ENCODE measurements at places on chromosomes 13 and 19.

- no peak for DNase-seq
Measured at GRCh38 chr13:64099994-64100393, 2684.3 kb upstream of the PCDH20 start.

DNA sequence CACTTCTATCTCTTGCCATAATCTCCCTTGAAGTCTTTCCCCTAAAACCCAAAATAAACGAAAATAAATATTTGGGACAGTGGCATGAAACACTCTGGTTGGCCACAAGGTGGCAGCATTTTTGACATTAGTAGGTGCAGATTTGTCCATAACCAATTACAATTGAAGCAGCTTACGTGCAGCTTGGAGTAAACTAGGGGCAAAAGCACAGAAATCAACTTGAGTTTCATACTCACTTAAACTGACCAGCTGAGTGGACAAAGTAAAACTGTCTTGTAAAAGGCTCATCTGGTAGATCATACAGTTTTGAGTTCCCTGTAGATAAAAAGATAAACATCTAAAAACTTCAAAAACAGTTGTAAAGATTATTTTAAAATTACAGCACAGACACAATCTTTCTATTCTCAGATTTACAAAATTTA, 18.8 kb downstream of the PDCD5 start:
- peak; percentile 54 for DNase-seq

GRCh38 chr19:18098891-18099622, 1.5 kb downstream of the MAST3 start:
- no peak for DNase-seq

GRCh38 chr13:46894568-46894967, 2.3 kb downstream of the HTR2A start:
- no peak for DNase-seq

DNA sequence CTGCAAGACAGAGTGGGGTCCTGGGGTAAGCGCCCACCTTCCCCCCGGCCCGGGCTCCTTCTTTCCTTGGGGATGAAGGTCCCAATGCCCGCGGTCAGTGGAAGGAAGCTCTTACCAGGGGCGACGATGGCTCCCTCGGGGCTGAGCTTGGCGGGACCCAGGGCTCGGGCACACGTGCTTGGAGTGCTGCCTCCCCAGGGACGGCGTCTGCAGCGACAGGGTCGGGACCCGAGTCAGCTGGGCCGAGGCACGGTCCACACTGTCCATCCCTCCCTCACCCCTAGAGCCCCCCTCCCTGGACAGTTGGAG, 3.5 kb downstream of the JSRP1 start:
- DNase-seq = no peak

DNA sequence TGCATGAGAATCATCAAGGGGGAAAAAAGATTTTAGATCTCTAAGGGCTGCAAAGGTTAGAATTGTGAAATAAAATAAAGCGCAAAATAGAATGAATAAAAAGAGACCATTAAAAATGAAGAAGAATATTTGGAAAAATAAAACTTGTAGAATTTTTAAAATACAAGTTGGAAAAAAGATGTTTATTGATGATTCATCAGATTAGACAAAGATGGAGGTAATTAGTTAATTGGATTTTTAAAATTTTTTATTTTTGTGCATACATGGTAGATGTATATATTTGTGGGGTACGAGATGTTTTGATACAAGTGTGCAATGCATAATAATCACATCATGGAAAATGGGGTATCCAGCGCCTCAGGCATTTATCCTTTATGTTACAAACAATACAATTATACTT, 143.3 kb downstream of the MAB21L1 start:
- no peak for DNase-seq

- peak; percentile 94 for DNase-seq
Measured at GRCh38 chr19:4909897-4910593, 744 bp downstream of the UHRF1 start.

DNA sequence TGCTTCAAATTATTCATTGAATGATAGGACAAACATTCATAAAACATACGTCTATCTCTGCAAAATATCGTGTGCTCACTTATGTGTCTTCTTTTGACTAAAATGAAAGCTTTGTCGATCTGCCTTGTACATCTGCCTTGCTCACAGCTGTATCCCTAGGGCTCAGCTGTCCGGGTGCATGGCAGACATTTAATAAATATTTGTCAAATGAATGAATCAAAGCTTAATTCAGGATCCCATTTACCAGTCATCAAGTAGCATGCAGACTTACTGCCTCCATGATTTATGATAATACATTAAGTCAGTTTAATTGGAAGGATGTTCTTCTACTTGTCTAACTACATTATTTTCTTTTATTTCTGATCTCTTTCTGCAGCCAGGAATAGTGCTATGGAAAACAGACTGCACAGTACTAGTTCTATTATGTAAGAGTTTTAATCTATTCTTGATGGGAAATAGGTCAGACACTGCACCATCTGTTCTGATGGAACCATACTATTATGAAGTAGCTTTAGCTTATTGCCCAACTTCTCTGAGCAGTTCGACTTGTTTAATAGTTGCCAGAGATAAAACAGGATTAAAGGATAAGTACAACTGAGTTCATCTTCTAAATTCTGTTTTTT, 13.2 kb downstream of the SLC46A3 start:
- no peak for DNase-seq

DNA sequence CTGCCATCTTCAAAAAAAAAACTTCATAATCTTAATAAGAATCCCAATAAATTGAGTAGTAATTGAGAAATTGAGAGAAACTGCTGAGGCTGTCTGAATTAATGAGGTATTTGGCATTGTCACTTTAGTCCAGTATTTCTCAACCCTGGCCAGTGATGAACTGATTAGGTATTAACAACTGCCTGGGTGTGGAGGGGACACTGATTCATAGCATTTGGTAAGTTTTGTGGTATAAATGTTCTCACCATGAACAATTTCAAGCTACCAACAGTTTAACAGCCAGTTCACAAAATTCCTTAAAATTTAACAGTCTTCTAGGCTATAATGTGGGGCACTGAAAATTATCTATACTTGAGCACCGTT, 18.3 kb downstream of the GPC6 start:
- no peak for DNase-seq

GRCh38 chr13:106382534-106382933, 152.9 kb downstream of the EFNB2 start:
- no peak for DNase-seq

GRCh38 chr13:38530492-38530891, 156.4 kb upstream of the FREM2 start:
- DNase-seq = no peak

DNA sequence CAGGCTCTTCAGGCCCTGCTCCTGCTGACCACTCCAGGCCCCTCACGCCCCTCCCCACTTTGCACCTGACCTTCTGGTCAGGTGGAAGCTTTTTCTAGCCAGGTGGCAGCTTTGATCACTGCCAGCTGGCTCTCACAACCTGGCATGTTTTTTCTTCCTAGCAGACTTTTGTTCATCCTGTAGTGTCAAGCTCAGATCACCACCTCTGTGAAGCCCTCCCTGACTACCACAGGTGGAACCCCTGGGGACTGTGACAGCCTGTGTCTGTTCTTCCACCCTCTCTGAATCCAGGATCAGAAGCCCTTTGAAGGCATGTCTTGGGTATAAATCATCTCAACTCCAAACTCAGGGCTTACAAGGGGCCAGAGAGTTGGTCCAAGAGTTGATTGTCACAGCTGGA, 10.3 kb upstream of the CNFN start:
- no peak for DNase-seq

- DNase-seq = no peak
Measured at GRCh38 chr19:56595548-56595899, 422 bp downstream of the ZNF71 start.

DNA sequence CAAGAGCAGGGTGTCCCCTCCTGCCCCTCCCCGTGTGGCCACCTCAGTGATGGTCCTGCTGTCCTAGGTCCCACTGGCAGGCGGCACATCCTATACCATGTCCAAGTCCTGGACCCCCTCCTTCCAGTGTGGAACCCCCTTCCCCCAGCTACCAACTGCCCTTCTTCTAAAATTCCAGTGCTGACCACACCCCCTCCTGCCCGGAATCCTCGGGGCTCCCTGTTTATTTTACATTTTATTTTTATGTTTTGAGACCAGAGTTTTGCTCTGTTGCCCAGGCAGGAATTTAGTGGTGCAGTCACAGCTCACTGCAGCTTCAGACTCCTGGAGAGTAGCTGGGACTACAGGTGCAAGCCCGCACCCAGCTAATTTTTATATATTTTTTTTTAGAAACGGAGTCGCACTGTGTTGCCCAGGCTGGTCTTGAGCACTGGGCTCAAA, 945 bp upstream of the CPAMD8 start:
- DNase-seq = no peak

- peak; percentile 44 for DNase-seq
Measured at GRCh38 chr19:7636691-7637373, at the start of gene STXBP2. TSS of gene STXBP2 (plus strand) at chr19:7637110. CDS start at chr19:7637150, 40 bp downstream.

DNA sequence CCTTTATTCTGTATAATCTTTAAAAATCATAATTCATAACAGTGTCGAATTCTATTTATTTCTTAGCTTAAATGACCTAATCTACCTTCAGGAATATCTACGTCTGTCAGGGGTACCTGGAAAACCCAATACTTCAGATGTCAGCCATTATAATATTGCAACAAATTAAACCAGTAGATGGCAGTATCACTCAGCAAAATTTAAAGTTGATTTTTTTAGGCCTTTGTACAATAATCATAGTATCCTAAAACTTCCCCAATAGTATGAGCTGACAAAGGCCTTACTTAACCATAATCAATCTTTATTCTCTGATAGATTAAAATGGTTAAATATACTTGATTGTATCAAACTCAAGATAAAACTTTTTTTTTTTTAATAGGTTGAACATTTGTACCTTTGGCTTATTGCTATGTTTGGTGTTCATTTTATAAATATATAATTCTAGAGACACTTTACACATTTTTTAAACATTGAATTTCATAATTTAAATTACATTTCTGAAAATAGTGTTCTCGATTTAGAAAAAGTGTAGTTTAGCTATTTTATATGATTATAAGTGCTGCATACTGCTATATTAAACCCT, 830.2 kb upstream of the SPRY2 start:
- DNase-seq = no peak

DNA sequence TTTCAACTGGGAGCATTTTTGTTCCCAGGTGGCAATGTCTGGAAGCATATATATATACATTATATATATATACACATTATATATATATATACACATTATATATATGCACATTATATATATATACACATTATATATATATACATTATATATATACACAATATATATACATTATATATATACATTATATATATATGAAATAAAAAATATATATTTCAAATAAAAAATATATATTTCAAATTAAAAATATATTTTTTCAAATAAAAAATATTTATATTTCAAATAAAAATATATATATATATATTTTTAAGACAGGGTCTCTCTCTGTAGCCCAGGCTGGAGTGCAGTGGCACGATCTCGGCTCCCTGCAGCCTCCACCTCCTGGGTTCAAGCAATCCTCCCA, 61.5 kb downstream of the ADGRE1 start:
- DNase-seq = no peak

DNA sequence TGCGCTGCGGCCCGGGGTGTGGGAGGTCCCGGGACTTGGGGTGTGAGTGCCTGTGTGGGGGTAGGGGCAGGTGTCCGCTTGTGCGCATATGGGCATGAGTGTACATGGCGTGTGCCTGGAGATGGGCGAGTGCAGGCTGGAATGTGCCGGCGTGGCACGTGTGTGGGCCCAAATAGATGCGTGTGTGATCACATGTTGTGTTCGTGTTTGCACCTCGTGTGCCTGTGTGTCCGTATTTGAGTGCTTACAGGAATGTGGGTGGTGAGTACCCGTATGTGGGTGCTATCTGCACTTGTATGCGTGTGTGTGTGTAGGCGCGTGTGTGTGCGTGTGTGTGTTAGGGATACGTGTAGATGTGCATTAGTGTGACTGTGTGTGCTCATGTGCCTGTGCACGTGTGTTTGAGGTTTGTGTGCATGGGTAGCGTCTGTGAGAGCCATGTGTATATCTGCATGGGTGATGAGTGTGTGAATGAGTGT, 3.4 kb downstream of the ZNF536 start:
- DNase-seq = no peak

DNA sequence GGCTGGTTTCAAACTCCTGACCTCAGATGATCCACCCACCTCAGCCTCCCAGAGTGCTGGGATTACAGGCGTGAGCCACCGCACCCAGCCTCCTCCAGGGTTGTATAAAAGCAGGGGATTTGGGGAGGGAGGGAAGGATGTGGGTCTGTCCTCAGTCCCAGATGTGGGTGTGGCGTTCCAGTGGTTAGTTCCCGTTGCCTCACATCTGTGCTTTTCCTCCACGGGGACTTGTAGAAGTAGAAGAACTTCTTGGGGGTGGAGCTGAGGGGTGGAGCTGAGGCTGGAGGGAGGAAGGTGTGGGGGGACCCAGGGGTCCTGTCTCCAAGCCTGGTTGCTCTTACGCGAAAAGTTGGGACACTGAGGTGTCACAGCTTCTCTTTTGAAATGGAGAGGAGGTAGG, 514 bp upstream of the MCEMP1 start:
- no peak for DNase-seq

DNA sequence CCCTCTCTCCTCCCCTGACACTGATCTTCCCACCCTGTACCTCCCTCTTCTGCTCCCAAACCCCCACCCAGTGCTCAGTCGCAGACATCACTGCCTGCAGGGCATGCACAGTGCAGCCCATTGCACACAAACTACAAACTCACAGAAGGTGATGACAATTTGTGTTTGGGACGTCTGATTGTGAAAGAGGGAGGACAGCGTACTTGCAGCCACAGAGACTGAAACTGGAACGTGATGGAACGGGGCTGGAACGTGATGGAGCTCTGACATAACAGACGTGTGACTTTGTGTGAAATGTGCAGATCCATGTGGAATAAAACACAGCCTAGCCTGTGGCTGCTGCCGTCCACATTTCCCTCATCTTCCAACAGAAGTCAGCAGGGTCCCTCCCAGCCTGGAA, 57.3 kb upstream of the CEACAM8 start:
- DNase-seq = no peak

DNA sequence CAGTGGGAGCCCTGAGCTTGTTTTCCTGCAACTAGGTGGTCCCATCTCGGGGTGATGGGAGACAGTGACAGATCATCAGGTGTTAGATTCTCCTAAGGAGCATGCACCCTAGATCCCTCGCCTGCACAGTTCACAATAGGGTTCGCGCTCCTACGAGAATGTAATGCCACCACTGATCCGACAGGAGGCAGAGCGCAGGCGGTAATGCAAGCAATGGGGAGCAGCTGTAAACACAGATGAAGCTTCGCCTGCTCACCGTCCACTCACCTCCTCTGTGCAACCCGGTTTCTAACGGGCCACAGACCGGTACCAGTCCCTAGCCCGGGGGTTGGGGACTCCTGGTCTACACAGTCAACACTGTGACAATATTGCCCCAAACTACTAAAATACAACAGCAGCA, 38.8 kb downstream of the CARD8 start:
- DNase-seq = no peak

DNA sequence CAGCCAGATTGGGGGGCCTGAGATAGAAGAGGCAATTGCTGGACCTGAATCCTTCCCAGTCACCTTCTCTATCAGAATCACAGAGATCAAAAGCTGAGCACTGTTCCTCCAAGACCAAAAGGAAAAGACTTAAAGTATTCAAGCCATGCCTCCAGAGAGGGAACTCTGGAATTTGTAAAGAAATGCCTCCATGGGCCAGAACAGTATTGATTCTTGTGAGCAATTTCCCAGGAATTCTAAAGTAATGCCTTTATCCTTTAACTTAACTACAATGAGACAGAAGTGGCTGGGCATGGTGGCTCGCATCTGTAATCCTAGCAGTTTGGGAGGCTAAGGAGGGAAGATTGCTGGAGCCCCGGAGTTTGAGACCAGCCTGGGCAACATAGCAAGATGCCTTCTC, 148.8 kb downstream of the FLT1 start:
- DNase-seq = no peak

GRCh38 chr13:51675877-51676276, 91.6 kb downstream of the WDFY2 start:
- DNase-seq = no peak

Measured in SHP77 (cell line).